ENCODE measurements at places on chromosomes 5 and 9.

- no peak for DNase-seq
Measured at GRCh38 chr5:98941131-98941883, 12.5 kb upstream of the CHD1 start.

GRCh38 chr5:77221115-77221514 lies 10.6 kb downstream of the PDE8B start:
- DNase-seq, result no peak

GRCh38 chr5:58232130-58232529 lies 227.8 kb downstream of the PLK2 start:
- DNase-seq, result no peak

GRCh38 chr9:136234597-136234996 lies 11.0 kb downstream of the QSOX2 start:
- no peak for DNase-seq

DNA sequence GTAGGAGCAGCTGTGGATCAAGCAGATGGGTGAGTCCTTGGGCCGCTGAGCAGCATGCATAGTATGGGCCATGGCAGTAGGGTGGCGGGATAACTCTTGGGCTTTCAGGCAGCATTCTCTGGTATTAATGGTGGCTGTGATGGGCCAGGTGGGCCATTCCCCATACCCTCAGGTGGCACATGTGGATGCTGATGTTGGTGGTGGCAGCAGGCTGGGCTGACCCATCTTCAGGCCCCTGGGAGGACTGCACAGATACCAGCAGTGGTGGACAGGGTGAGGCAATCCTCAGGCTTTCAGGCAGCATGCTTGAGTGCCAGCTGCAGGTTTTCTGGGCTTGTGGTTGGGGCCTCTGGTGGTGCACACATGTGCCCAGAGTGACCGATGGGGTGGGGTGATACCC lies 27.1 kb upstream of the C6 start:
- DNase-seq, result no peak

- DNase-seq, result no peak
Measured at GRCh38 chr5:168023191-168023590, 268.3 kb upstream of the WWC1 start.

GRCh38 chr9:91211414-91211813 lies 150.3 kb downstream of the AUH start:
- no peak for DNase-seq

DNA sequence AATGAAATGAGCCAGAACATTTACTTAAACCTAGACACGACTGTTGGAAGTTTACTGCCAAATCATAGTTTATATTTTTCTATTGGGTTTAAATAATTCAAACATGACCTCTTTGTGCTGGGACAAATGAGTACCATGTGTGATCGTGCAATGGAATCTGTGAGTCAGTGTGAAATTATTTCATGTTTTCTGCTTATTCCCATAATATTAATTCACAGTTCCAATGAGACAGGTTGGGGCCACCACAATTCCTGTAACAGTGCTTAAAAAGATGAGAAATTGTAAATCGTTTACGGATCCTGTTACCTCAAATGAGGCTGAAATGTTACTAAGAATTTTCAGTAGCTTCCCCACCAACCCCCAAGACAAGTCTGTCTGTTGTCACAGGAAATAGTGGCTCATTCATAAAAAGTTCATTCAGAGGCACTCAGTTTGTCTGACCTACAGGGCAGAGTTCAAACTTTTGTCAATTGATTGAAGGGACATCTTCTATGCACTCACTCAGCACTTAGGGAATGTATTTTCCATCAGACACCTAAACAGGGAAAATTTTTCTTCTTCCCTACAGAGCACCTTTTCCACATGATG lies 563.9 kb upstream of the ADAMTS16 start:
- no peak for DNase-seq

GRCh38 chr5:149961957-149962409 lies 1.4 kb downstream of the SLC26A2 start:
- peak; percentile 22 for DNase-seq

- DNase-seq, result no peak
Measured at GRCh38 chr5:132669455-132669820, 4.4 kb upstream of the IL4 start.

GRCh38 chr5:69485471-69485870 lies 7.1 kb upstream of the OCLN start:
- no peak for DNase-seq

GRCh38 chr9:35229066-35229778 lies 67.4 kb downstream of the UNC13B start:
- no peak for DNase-seq

DNA sequence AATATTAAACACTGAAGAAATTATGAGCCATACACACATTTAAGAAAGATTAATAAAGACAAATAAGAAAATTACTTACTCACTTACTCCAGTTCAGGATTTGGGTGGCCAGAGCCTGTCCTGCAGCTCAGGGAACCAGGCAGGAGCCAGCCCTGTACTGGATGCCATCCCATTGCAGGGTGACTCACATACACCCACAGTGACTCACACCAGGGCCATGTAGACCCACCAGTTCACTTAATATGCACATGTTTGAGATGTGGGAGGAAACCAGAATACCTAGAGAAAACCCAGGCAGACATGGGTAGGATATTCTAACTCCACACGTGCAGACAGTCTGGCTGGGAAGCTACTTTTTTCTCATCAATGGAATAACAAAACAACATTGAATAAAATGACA lies 49.6 kb upstream of the ADRB2 start:
- DNase-seq, result no peak
